D721Med (cell line): ENCODE measurements at places on chromosomes 2 and 18.

DNA sequence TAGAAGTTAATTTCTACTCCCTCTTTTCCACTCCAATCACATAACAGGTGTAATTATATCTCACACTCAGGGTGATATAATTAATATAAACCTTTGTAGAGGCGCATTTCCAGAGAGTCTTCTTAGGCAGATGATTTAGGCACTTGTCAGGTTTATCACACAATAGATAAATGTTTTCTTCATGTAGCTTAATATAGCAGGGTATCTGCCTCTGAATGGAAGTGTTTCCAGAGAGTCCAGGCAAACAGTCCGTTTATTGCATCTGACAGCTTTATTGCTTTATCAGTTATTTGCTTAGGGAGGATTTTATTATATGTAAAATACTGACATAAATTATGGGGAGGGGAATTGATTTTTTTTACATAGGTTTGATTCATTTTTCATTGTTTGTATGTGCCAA lies 766.3 kb downstream of the SLC4A3 start:
- DNase-seq, result no peak

DNA sequence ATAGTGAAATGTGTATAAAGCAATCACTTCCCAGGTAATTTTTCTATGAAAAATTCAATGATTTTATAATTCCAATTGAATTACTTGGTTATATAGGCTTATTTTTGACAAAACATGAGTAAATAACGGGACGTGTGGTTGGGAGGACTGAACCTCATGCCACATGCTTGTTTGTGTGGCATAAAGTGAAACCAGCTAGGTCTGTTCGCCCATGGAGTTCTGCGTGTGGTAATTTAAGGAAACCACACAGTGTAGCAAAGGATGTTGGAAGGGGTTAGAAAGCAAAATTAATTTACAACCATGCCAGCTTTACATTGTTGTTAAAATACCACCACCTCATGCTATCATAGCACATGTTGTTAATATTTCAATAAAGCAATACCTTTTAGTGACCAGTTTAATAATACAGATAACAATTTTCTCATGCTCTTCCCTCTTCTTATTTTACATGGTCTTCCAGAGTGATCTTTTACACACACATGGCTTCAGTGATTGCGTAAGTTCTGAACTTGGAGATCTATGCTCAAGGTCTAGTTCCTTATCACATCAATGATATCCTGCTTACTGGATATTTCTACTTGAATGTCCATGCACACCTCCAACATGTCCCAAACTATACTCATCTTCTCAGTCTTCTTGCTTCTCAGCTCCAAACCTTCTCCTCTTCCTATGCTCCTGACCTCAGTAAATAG lies 156.4 kb upstream of the ITGA4 start:
- DNase-seq, result no peak

- DNase-seq, result no peak
Measured at GRCh38 chr2:55099878-55100820, 49.9 kb upstream of the RTN4 start.

DNA sequence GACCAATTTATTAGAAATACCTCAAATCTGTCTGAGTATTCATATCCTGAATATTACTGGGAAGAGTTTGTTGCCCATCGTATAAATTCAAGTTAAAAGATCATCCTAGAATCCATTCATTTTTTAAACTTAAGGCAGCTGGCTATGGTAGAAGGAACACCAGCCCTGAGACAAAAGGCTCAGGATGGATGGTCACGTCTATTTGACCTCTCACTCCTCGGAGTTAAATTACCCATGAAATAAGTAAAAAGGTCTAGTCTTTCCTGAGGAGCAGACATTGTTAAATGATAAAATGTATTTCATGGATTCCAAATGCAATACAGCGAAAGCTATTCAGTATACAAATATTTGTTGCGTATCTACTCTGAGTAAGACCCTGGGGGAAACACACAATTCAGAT lies 826.0 kb upstream of the LRATD1 start:
- DNase-seq, result no peak

DNA sequence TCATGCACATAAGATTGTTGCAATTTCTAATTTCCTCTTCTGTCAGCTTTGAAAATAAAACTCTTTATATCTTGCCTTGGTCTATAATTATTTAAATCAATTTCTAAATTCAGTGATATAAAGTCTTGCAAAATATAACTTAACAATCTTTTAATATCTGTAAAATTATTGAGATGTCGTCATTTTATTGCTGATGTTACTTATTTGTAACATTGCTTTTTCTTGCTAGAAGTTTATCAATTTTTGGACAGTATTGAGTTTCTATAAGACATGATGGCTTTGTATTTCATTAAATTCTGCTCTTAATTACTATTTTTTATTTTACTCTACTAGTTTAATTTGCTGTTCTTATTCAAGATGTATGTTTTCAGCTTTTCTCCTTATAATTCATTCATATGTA lies 1036.5 kb downstream of the TMEM182 start:
- no peak for DNase-seq

DNA sequence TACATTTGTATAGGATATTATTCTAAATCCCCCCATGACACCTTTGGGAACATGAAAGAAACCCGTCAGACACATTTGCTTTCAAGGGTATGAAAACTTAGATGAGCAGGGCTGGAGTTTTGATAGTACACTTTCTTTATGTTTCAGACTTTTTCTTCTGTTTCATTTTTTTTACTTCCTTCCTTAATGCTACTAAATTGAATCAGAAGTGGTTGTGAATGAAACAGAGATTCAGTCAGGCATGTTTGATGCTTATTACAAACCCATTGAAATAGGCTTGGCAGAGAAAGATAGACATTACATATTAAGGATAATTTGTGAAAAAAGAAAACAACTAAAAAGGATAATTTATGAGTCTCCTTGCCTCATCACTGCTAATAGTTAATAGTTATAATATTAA lies 26.8 kb downstream of the SLC30A6 start:
- DNase-seq, result no peak

GRCh38 chr2:173149491-173149890 lies 73.8 kb downstream of the MAP3K20 start:
- no peak for DNase-seq

- DNase-seq, result no peak
Measured at GRCh38 chr2:15712551-15713342, 121.1 kb downstream of the DDX1 start.

- DNase-seq, result no peak
Measured at GRCh38 chr2:50783111-50783510, 248.8 kb downstream of the NRXN1 start.

- no peak for DNase-seq
Measured at GRCh38 chr2:179275253-179276012, 10.8 kb upstream of the SESTD1 start.

GRCh38 chr2:158912112-158912511 lies 56.3 kb upstream of the TANC1 start:
- no peak for DNase-seq
